GM18507 (cell line): ENCODE measurements at places on chromosomes 1 and 21.

- DNase-seq, result no peak
Measured at GRCh38 chr21:45926281-45926680, 55.3 kb upstream of the COL6A1 start.

- no peak for DNase-seq
Measured at GRCh38 chr21:35011681-35012080, 37.4 kb downstream of the RUNX1 start.

- no peak for DNase-seq
Measured at GRCh38 chr1:78712467-78713051, 62.9 kb downstream of the IFI44 start.

GRCh38 chr1:165539306-165539705 is 4.5 kb upstream of the LRRC52 start:
- DNase-seq, result no peak

GRCh38 chr1:150578272-150579109 is 919 bp downstream of the MCL1 start:
- DNase-seq, result no peak

DNA sequence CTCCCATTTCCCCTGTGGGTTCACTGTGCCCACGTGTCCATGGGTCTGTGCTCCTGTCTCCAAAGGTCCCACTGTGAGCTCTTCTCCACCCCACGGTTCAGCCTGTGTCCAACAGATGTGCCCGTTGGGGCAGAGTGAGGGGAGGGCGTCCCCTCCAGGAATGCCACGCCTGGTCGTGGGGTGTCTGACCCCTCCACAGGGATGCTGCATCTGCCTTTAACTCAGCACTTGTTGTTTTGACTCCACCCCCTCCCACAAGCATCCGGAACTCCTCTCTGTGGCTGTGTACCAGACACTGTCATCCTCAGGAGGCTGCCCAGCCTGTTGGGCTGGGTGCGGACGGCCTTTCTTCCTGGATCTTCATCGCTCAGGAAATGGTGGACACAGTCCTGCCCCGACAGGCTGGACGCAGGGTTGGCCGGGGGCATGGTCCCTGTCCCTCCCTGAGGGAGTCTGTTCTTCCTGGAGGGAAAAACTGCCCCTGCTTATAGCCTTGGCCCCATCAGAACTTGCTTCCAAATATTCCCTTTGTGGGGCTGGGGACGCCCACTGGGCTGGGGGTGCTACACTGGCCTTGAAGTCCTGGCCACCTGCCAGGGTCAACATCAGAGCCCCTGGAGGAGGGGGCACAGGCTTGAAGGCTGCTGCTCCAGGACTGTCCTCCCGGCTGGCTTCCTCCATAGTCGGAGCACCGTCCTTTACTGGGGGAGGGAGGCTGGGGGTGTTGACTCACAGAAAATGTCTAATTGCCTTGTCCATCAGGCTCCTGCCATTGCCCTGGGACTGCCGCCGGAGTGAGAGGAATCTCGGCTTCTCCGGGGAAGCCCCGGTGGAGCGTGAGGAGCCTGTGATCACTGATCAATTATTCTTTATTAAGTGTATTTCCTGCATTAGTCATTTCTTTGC is 182.0 kb upstream of the C1orf174 start:
- DNase-seq, result no peak

- DNase-seq, result no peak
Measured at GRCh38 chr1:164589961-164590507, 31.1 kb downstream of the PBX1 start.

DNA sequence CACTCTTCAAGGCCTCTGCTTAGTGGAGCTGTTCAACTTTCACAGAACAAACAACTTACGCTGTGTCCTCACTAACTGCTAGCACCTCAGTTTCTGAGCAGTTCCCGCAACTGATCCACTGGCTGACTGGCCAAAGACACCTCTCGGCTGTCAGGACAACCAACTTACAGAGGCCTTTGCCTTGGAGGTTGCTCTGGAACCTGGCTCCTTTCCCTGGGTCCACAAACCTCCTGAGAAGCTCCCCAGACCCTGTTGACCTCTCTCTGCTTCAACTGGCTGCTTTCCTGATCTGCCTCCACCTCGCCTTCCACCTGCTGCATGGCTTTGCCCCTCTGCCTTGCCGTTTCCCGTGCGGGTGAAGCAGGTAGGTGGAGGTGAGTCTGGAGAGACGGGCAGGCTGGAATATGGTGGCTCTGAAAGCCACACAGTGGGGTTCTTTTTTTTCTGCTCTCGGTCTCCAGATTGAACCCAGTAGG is 13.0 kb downstream of the BTBD19 start:
- no peak for DNase-seq

GRCh38 chr1:217088521-217089284 is 365.5 kb upstream of the ESRRG start:
- DNase-seq, result no peak

DNA sequence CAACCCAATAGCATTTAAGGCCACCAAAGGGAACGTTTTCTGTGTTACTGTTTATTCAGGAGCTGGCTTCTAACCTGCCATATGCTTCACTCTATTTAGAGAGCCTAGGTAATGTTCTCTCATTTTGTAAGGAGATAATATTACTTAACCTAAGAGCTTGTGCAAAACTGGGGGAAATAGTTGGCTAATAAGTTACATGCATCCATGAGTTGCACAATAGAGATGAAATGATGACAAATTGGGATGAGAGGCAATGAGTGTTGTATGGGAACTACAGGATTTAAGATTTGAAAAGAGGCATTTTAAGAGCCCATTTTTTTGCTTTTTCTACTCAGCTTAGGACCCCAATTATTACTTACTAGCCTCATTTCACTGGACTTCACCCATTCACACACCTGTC is 151.0 kb downstream of the ST6GALNAC3 start:
- DNase-seq, result no peak

DNA sequence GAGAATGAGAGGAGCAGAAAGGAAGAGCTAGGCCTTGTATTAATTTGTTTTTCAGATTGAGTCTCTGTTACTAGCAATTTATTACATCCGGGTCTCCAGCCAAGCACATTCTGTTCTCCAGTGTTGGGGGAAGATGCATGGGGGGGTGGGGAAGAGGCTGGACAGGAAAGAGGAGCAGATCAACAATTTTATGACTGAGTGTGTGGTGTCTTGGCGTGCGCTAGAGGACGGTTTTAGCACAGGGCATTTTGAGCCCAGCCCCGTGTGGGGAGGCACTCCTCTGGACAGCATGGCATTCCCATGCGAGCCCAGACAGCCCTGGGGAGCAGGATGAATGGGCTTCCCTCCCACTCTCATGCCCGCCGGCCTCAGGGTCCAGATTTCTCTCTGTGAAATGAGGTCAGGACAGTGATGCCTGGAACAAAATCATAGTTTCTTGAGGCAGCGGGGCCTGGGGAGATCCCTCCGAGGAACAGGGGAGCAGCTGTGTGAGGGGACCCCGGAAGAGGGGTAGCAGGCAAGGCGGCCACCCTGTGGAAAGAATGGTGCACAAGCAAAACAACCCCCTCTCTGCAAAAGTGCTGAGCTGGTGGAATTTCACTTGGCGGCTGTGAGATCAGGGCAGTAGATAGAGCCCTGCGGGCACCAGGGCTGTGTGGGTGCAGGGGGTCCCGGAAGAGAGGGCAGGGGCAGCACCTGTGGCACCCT is 16.3 kb downstream of the SOX13 start:
- no peak for DNase-seq

GRCh38 chr1:87976316-87976715 is 647.6 kb downstream of the LMO4 start:
- no peak for DNase-seq

DNA sequence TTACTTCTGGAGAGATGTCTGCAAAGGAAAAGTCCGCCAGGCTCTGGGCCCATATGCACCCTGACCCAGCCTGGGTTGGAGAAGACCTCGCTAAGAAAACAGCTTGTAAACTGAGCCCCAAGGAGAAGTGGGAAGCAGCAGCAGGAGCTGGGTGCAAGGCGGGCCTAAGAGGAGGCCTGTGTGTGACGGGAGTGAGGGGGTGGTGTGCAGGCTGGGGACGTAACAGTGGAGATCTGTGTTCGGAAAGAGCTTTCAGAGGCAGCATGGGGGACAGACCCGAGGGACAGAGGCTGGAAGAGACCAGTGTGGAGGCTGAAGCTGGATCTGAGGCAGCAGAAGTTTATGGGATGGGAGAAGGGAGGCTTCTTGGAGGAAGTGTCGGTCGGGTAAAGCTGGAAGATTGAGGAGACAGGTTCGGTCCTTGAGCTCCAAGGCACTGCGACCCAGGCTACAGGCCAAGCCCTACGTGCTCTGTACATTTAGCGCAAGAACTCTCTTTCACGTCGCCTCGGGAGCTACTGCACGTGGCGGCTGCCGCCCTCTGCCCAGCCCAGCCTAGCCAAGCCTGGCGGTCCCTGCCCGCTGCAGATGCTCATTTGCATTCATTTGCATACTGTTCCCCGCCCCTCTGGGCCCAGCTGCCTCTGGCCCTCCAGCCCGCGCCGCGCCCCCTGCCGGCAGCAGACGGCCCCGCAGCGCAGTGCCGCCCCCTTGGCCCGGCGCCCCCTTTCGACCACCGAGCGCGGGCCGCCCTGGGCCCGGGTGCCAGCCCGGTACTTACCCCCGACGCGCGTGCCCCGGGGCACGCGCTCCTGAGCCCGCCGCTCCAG is 6.3 kb downstream of the HPCA start:
- DNase-seq, result no peak

DNA sequence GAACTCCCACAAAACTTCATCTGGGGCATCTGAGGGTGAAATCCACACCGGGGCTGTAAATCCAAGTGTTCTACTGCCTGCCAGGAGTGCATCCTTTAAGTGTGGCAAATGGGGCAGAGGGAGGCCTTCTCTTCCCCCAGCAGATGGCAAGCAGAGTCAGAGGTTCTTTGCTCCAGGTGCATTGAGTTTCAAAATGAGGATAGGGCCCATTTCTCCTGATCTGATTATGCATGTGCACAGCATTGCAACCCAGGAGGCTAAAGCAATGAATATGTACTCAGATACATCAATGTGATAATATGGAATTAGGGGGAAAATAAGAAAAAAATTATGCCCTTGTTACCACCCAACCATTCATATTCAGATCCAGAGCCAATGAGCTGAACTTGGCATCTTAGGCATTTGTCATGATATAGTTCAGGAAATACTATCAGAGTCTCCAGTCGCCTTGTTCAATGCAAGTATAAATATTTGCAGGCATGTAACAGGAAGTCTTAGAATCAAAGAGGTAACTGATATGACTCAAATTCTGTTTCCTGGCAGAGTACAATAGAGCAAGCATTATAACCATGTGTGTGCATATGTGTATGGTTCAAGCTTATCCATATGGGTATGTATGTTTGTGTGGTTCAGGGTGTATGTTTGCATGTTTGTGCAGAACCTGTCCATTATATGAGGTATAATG is 473.8 kb upstream of the PKN2 start:
- DNase-seq, result no peak

DNA sequence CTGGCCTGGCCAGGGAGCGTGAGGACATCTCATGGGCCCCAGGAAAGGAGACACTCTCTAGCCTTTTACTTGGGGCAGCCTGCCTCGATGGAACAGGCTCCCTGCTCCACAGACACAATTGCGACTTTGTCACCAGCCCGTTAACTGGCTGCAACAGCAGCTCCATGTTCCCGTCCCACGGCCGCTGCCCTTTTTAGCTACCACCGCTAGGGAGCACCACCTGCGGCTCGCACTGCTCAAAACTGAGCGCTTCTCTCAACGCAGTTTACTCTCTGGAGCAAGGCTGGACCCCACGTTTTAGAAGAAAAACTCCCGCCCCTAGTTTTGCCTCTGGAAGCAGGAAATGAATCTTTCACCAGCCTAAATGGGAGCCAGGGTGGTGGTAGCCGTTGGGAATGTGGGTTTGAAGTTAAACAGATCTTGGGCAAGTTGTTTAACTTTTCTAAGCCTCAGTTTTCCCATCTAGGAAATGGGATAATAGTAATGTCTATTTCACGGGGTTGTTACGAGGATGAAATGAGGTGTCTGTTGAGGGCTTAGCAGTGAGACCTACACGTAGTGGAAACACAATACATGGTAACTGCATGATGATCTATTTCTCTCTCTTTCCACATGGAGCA is 3.5 kb upstream of the LRRC38 start:
- DNase-seq, result no peak

DNA sequence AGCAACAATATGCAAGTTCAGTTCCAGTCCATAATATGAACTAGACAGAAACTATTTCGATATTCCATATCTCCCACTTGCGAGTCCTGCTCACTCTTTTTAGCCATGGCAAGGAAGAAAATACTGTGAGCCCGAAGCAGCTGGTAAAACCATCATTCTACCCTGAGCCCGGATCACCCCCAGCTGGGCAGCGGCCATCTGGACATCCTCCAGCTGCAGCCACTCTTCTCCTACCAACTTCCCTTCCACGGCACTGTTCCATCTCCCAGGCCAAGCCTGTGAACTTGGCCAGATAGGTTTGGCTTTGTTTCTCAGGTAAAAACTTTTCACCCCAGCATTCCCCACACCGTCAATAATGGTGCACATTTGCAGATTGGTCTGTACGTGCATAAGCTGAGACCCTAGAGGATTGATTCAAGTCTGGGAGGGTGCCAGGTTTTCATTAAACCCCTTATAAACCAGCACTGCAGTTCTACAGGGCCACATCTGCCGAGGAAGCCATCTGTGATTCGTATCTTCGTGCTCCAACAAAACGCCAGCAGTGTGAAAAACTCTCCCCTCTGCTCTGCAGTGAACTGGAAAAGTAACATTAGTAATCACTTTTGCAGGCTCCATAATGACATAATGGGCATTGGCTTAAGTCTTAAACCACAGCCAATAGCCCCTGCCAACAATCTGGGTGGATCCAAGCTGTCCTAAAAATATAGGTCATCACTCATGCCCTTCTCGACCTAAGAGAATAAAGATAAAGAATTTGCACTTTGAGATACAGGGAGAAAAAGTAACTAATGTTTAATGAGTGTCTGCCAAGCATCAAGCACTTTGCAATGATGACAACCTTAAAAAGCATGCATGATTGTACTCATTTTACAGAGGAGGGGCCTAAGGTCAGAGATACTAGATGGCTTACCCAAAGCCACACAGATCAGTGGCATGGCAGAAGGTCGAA is 205.1 kb downstream of the PLPP3 start:
- DNase-seq, result no peak

GRCh38 chr1:179001451-179001850 is 24.2 kb upstream of the FAM20B start:
- DNase-seq, result no peak
